ENCODE measurements at places on chromosomes 3 and 15.
A peak's percentile ranks its signal among the peaks of the same experiment; 100 is the strongest.

GRCh38 chr15:92845126-92845508 lies 55.0 kb upstream of the CHD2 start:
- no peak for DNase-seq

DNA sequence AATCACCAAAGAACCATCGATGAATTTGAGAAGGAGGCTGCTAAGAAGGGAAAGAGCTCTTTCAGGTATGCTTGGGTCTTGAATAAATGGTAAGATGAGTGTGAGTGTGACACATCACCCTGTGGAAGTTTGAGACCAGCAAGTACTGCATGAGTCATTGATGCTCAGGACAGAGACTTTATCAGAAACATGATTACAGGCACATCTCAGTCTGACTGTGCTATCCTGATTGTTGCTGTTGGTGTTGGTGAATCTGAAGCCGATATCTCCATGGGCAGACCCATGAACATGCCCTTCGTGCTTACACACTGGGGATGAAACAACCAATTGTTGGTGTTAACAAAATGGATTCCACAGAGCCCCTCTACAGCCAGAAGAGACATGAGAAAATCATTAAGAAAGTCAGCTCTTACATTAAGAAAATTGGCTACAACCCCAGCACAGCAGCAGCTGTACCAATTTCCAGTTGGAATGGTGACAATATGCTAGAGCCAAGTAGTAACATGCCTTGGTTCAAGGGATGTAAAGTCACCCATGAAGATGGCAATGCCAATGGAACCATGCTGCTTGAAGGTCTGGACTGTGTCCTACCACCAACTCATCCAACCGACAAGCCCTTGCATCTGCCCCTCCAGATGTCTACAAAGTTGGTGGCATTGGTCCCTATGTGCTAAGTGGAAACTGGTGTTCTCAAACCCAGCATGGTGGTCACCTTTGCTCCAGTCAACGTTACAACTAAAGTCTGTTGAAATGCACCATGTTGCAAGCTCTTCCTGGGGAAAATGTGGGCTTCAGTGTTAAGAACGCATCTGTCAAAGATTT lies 20.5 kb downstream of the TM4SF4 start:
- DNase-seq: no peak

- DNase-seq: no peak
Measured at GRCh38 chr3:57755368-57755675, 787 bp upstream of the SLMAP start.

DNA sequence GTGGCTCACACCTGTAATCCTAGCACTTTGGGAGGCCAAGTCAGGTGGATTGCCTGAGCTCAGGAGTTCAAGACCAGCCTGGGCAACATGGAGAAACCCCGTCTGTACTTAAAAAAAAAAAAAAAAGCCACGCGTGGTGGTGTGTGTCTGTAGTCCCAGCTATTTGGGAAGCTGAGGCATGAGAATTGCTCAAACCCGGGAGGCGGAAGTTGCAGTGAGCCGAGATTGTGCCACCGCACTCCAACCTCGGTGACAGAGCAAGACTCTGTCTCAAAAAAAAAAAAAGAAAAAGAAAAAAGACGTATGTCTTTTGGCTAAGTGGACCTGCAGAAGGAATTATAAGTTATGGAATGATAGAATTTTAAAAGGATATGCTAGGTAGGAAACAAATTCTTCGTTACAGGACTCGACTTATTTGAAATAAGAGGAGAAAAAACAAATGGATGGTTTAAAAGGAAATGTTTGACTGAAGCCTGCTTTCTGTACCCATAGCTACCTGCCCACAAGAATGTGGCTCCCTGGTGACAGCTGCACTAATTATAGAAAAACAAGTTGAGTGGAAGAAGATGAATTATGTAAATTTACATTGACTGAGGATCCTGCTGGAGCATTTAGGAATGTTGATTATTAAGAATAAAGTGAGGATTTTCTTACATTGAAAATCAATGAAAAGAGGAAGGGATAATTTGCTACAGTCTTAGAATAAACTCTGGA lies 36.0 kb upstream of the SKIL start:
- DNase-seq: no peak

DNA sequence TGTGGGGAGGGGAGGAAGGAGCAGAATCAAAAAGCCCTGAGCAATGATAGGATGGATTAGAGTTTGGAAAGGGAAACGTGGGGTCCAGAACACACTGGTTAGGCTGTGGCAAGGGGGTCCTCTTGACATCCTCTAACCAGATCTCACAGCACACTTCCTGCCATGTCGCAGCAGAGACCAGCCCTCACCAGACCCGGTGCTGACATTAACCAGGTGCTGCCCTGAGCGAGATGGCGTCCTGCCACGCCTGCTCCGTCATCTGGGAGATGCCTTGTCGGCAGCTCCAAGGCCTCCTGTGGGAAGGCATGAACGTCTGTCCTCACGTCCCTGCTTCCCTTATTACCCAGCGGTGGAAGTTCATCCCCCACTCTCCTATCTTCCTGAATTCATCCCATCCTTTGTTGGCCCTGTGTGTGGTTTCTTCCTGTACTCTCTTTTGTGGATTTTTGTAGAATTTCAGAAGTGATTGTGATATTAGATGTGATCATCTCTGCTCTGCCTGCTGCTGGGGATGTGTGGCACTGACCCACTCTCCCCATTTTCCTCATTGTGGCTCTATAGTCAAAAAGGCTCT lies 29.4 kb upstream of the MYZAP start:
- no peak for DNase-seq

- DNase-seq: no peak
Measured at GRCh38 chr3:65666448-65667091, 372.1 kb downstream of the MAGI1 start.

DNA sequence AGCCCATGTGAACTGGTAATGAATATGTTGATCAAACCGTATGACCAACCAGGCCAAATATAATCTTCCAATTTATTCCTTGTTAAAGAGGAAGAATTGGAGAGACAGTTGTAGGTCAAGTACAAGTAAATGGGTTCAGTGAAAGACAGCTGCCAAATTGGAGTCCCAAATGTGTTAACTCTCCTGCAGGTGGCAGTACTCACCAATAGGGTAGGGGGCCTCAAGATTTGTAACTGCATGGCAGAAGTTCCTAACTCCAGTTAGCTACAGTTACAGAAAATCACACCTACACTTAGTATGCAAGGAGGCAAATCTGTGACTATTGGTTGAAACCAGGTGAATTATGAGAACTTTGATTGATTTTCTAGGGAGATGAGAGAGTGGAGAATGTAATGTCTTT lies 278.0 kb downstream of the ZBBX start:
- DNase-seq: no peak

GRCh38 chr3:121988146-121988545 lies 33.9 kb downstream of the ILDR1 start:
- DNase-seq: no peak

DNA sequence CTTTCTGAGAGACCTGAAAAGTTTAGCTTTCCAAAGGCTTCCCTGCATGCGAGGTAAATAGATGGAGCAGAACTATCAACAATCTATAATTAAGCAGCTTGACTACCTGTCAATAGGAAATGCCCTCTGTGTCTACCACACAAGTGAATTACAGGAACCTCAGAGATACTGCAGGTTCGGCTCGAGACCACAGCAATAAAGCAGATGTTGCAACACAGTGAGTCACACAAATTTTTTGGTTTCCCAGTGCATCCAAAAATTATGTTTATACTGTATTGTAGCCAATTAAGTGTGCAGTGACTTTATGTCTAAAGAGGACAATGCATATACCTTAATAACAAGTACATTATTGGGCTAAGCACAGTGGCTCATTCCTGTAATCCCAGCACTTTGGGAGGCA lies 252.0 kb downstream of the UBE2E2 start:
- DNase-seq: no peak

DNA sequence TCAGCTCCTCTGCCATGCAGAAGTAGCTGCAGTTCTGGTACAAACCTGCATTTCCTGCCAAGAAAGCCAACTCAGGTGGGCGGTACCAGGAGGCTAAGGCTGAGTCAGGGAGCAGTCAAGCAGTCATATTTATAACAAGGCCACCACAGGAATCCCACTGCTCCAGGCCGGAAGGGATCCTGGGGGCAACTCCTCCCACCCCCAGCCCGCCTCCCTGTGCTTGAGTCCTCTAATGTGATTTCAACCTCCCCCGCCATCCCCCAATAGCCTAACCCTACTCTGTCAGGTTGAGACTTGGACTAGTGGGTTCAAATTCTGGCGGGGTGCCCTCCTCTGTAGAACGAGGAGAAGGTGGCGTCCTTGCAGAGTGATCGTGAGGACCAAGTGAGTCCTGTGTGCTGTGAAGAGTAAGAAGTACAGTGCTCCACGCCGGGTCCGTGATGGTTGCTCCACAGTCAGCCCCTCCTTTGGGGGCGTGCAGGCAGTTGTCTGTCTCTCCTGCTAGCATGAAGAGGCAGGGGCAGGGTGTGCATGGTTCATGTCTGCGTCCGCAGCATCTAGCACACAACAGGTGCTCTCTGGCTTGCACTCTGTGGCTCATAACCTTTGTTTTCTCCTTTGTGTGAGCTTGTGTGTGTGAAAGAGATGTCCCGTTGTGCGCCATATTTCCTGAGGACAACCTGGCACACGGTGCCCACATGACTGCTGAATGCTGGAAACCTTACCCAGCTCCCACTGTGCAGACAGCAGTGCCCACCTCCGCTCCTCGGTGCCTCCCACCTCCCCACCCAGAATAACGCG lies 78.3 kb downstream of the SMAD6 start:
- no peak for DNase-seq

DNA sequence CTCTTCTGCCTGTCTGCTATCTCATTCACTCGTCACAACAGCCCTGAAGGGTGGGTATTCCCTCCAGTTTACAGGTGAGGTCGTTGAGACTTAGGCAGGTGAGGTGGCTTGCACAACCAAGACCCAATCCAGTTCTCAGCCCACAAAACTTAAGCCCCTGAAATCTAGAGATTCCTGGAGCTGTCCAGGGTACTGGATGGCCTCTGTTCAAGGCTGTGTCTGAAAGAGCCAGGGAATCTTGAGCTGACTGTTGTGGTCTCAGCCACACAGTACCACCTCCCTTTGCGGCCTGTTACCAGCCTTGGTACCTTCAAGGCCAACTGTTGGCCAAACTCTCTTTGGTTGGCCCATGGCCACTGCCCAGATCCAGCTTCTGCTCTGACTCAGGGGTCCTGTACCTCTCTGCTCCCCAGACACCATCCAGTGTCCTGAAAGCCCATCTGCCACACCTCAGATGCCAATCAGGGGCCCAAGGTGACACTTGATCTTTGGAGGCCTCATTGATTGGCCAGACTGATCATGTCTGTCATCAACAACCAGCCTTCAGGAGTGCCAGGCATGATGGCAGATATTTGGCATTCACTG lies 10.9 kb upstream of the FAM107A start:
- no peak for DNase-seq

- DNase-seq: no peak
Measured at GRCh38 chr3:2423143-2423542, 324.5 kb downstream of the CNTN4 start.

- no peak for DNase-seq
Measured at GRCh38 chr15:99447497-99448371, 118.0 kb upstream of the MEF2A start.

DNA sequence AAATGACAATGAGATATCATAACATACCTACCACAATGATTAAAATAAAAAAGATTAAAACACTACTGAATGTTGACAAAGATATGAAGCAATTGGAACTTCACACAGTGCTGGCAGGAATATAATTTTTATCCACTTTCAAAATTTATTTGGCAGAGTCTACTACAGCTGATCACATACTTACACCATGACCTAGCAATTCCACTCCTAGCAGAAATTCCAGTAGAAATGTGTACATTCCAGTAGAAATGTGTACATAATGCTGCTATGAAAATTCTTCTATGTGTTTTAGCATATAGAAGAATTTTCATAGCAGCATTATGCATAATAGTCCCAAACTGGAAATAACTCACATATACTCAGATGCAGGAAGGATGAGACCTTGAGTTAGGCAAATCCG lies 43.5 kb downstream of the IFT57 start:
- DNase-seq: no peak

DNA sequence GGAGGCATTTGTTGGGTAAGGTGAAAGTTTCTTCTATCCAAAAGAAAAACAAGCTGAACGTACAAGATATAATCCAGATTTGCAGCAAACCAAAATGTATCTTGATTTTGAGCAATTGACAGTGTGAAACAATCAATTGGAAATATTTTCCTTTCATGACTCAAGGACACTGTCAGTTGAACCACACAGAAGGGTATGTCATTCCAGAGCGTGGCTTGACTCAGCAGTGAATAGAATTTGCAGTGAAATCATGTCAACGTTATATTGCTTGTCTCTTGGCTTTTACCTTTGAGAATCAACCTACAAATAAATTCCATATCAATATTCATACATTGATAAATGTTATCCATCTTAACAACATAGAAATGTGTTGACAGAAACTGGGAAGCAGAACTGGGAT lies 78.2 kb downstream of the TM2D3 start:
- no peak for DNase-seq

- no peak for DNase-seq
Measured at GRCh38 chr3:172100482-172100881, 61.1 kb downstream of the FNDC3B start.

- no peak for DNase-seq
Measured at GRCh38 chr3:27861046-27862036, 139.2 kb upstream of the EOMES start.

GRCh38 chr3:76016769-76017439 lies 231.6 kb upstream of the ZNF717 start:
- no peak for DNase-seq

DNA sequence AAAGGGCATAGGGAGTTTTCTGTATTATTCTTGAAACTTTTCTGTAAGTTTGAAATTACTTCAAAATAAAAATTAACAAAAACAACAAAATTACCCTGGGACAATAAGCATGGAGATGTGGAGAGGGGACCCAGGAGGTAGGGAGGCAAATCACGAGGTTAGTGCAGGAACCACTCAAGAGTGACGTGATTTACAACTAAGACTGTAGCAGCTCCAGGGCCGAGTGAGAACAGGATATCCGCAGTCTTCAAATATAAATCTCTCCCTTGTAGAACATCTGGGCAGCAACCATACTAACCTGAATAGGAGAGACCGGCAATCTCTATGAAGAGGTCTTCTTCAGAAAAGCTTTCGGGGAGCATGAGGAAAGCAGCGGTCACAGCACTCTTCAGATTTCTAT lies 17.3 kb downstream of the TAMM41 start:
- no peak for DNase-seq

DNA sequence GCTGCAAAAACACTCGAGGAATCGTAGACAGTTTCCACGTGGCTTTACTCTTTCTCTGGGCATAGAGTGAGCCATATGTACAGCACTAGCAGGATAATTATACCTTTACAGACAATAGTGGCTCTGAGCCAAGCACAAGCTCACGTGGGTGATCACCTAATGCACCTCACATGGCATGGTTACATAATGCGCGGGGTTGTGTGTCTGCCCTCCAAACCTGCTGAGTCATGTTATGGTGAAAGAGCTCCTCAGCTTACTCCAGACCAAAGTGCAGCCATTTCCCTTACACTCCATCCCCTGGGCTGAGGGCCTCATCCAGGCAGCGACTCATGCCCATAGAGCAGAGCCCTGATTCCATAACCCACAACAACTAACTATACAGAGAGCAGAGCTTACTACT lies 1458.4 kb upstream of the CADM2 start:
- DNase-seq: no peak

GRCh38 chr3:20039765-20040547 lies at the start of gene KAT2B:
Gene KAT2B, plus strand, starts transcription at chr3:20040446. Its CDS starts 32 bp downstream, at chr3:20040478.
- peak; percentile 82 for DNase-seq
